ENCODE measurements at places on chromosomes 16 and 17.
A peak's percentile ranks its signal among the peaks of the same experiment; 100 is the strongest.

DNA sequence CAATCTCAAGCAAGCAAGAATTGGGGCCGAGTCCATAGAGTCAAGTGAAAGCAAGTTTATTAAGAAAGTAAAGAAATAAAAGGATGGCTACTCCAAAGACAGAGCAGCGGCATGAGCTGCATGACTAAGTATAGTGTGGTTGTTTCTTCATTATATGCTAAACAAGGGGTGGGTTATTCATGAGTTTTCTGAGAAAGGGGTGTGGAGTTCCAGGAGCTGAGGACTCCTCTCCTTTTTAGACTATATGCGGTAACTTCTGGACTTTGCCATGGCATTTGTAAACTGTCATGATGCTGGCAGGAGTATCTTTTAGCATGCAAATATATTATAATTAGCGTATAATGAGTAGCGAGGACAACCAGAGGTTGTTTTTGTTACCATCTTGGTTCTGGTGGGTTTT lies 819.9 kb downstream of the KCNJ2 start:
- DNase-seq, result no peak

DNA sequence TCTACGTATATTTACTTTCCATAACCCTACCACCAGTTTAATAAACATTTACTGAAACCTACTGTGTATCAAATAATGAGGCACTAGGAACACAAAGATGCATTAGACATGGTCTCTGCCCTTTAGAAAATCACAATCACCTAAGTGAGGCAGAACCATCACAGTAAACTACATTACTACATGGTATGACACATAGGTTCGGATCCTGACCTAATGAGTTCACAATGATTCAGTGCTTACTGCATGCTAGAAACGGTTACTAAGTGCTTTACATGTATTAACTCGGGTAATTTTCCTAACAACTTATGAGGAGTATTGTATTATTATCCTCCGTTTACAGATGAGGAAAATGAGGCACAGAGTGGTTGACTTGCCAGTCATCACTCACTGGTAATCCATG lies 5.2 kb upstream of the SYNRG start:
- no peak for DNase-seq

- DNase-seq, result no peak
Observed at GRCh38 chr17:6528557-6528956, 27.8 kb downstream of the PITPNM3 start.

GRCh38 chr16:11737713-11738112 lies 4.9 kb downstream of the TXNDC11 start:
- DNase-seq, result no peak

GRCh38 chr16:30941600-30942425 lies 7.1 kb upstream of the ORAI3 start:
- peak; percentile 56 for DNase-seq

- DNase-seq, result no peak
Observed at GRCh38 chr17:49944273-49944870, 24.6 kb upstream of the DLX4 start.

- no peak for DNase-seq
Observed at GRCh38 chr16:84356591-84357116, 11.7 kb upstream of the ATP2C2 start.

DNA sequence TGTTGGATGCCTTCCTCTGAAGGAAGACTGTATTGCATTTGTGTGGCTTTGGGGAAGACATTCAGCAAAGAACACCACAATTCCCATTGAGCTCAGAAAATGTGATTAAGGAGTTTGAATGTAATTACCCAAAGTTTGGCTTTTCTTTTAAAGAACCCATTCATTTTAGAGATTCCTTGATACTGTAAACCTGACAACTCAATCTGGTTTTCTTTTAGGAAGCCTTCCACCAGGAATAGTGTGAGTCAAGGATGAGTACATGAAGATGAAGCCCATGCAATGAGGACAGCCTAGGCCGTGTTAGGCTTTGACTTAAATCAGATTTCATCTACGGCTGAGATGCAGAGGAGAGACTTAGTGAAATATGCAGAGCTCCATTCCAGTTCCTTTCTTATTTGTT lies 271.7 kb upstream of the TBX2 start:
- DNase-seq, result no peak

DNA sequence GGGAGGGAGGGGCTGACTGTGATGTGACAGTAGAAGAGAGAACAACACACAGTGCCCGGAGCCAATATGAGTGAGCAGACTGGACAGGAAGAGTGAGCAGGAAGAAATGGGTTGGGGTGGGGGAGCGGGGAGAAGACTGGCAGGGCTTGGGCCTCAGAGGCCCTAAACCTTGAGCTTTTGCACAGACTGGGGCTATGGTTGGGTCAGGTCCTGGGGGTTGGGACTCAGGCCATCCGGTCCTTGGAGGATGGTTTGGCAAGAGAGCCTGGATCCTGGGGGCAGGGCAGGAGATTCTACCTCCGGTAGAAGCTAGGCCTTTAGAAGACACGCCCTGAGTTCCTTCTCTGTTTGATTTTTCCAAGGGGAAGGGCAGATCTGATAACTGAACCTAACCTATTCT lies 1.1 kb downstream of the CAMTA2 start:
- DNase-seq, result no peak

- DNase-seq, result no peak
Observed at GRCh38 chr16:66399930-66400329, 27.2 kb upstream of the BEAN1 start.

- DNase-seq, result no peak
Observed at GRCh38 chr16:17275076-17276009, 195.4 kb downstream of the XYLT1 start.

DNA sequence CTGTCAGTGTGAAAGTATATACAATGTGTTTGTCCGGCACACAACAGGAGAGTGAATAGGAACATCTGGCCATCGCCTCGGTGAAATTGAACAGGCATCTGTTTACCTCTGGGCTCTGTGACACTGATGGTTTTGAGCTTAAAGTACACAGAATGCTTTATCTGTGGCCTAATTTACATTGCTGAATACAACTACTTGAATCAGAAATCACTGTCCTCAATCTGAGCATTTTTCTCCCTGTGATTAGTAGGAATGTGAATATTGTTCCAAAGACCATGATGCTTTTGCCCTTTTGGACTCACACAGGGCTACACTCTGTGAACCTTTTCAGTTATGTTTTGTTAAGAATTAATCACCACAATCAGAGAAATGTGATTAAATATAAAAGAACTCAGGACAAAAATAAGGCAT lies 323.0 kb upstream of the TBX2 start:
- no peak for DNase-seq

- no peak for DNase-seq
Observed at GRCh38 chr17:48722201-48722907, at the start of gene PRAC1. Gene PRAC1 (minus strand): TSS chr17:48722518. CDS start chr17:48722392, 126 bp downstream.

GRCh38 chr16:66502020-66502913 lies 47.7 kb downstream of the TK2 start:
- DNase-seq, result no peak

- no peak for DNase-seq
Observed at GRCh38 chr17:69856946-69857345, 218.1 kb upstream of the KCNJ16 start.

- DNase-seq, result no peak
Observed at GRCh38 chr16:77499373-77500285, 64.8 kb upstream of the ADAMTS18 start.

DNA sequence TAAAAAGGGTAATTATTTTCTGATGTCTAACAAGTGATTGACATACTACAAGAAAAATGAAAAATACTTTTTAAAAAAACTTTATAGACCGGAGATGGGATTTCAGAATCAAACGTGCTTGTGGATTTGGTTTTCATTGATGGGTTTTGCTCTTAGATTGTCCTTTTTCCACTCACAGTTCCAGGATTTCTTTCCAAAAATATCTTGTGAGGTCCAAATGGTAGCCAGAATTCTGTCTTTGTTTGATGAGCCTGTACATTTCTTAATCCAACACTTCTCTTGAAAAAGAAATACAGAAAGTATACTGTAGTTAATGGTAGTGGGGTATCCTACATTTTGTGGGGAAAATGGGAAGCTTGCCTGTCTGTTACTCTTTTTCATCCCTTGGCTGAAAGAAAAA lies 329.3 kb downstream of the KCNJ2 start:
- no peak for DNase-seq

DNA sequence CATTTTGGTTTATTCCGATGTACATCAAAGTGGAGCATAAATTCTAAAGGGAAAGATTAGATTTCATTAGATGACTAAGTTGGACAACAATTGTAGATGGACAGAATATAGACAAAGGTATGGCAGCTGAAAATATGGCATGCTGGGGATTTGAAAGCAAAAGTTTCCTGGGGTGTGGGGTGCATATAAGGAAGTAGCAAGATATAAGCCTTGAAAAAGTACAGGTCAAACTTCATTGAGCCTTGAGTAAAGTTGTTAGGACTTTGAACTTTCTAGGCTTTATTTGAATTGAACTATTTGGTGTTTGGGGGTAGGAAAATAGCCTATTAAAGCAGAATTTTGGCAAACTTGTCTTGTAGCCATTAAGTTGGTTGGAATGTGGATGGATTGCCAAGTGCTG lies 75.8 kb upstream of the KCNJ16 start:
- DNase-seq, result no peak

DNA sequence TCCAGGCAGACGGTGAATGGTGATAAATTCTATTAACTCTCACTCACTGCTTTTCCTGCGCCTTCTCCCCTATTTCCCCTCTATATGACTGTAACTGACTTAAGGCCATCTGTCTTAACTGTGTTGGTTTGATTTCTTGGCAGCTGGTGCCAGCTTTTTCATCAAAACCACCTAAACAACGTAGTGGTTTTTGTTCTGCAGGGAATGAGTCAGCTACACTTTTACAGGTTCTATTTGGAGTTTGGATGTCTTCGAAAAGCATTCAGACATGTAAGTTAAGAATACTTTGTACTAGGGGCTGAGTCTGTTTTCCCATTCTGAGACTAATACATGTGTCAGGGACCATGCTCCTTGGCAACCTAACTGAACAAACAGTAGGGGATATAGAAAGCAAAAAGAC lies 8.5 kb downstream of the REXO5 start:
- no peak for DNase-seq

GRCh38 chr17:46178550-46179214 lies 14.5 kb downstream of the KANSL1 start:
- DNase-seq, result no peak

- DNase-seq, result no peak
Observed at GRCh38 chr17:21288571-21289017, 4.1 kb downstream of the MAP2K3 start.

GRCh38 chr17:70936724-70937123 lies 767.4 kb downstream of the KCNJ2 start:
- no peak for DNase-seq

- peak; percentile 34 for DNase-seq
Observed at GRCh38 chr17:8749616-8750015, 5.0 kb upstream of the CCDC42 start.

GRCh38 chr17:45824475-45824874 lies 20.2 kb upstream of the SPPL2C start:
- DNase-seq, result no peak

DNA sequence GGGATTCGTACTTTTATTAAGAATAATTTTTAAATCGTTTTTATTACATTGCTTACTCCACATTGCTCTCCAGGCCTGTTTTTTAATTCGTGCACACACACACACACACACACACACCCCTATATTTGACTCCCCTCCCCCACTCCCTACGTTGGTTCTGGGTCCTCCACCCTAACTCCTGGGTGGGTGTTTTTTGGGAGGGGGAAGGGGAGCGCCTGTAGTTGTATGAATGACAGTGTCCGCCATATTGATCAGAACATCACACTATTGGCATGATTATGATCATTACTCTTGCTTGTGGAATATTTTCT lies 1.3 kb downstream of the GNAO1 start:
- DNase-seq, result no peak

DNA sequence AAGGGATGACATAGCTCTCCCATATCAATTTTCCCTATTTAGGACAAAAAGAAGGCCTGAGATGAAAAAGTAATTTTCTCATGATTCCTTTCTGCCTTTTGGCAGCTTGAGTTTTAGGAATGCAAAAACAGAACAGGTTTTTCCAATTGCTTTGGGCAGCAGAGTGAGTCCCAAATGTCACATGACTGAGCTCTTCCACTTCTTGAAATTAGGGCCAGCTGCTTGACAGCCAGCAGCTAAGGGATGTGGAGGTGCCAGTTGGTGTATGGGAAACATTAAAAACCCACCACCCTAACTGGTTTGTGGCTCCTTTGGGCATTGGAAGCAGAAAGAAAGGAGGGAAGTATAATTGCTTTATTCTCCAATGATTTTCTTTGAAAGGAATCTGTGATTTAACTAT lies 133.8 kb upstream of the FAM20A start:
- DNase-seq, result no peak

DNA sequence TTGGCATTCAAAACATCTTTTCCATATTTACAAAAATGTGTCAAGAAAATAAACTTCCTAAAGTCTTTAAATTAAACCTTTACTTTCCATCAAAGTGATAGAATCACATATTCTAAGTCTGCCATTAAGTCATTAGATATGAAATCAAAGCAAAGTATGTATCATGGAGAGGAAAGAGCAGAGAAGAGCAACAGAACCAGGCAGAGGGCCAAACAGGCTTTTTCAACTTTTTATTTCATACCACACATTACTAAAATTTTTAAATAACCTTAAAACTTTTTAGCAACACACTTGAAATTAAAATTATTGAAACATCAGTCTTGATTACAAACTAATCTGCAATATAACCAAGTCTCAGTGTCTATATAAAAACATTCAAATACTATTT lies 13.8 kb downstream of the SIAH1 start:
- DNase-seq, result no peak

- DNase-seq, result no peak
Observed at GRCh38 chr17:63946440-63947363, 14.6 kb upstream of the CD79B start.

- peak; percentile 92 for DNase-seq
Observed at GRCh38 chr16:89395150-89396142, 94.9 kb downstream of the ANKRD11 start.

DNA sequence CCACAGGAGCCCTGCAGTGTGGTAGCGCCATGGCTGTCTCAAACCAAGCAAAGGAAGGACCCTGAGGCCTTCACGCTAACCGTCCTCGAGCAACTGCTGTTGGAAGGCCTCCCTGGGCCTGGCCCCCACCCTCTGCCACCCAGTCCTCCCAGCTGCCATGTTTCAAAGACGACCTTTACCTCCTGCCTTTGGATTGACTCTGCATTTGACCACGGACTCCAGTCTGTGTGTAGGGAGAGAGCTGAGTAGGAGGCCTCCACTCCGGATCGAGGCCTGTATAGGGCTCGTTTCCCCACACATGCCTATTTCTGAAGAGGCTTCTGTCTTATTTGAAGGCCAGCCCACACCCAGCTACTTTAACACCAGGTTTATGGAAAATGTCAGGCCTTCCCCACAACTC lies 24.3 kb downstream of the PLCD3 start:
- DNase-seq, result no peak

DNA sequence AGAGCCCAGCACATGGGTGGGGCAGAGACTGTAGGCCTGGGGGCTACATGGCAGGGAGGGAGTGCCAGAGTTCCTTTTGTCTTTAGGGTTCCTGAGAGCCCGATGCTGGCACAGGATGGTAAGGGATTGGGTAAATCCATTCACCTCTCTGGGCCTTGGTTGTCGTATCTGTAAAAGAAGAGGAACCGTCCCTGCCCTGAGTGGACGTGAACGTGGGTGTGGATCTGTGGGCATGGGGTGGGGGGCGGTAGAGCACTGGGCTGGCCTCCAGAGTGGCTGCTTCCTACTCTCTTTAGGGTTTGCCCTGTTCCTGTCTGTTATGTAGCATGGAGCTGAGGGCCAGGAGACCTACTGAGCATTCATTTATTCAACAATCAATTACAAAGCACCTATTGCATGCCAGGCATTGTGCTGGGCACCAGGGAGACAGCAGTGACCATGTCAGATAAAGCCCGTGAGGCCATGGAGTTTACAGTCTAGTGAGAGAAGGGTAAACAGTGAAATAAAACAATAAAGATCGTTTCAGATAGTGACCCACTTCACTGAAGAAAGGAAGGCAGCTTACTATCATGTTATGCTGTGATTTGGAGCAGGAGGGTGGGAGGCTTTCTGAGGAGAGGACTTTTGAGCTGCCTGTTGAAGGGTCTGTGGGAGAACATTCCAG lies 13.1 kb upstream of the TCAP start:
- no peak for DNase-seq
